ENCODE measurements at places on chromosomes 11 and 22.

DNA sequence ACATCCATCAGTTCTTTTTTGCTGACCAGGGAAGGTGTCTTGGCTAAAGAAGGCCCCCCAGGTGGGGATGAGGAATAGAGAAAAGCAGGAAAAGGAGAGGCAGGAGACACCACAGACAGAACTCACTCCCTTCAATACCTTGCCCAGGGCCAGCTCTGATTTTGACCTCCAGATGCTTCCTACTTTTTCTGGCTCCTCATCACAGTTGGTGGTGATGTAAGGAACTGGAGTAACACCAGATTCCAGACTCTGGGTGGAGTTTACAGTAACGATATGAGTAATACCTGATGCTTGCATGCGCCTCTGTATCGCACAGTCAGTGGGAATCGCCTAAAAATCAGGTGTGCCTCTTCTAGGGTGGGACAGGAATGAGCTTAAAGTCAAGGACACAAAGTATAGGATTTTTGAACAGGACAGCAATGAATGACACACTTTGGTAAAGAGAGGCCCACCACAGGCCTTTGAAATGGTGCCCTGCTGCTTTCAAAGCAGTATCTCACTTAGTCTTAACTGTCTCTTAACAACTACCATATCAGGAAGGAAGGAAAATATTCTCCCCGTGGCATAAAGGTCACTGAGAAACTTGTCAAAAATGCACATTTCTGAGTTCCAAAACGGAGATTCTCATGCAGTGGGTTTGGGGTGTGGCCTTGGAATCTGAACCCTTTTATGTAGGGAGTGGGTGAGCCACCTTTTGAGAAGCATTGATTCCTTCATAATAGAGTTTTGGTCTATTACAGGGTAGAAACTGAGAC is 140.8 kb downstream of the SNX19 start:
- DNase-seq = no peak

DNA sequence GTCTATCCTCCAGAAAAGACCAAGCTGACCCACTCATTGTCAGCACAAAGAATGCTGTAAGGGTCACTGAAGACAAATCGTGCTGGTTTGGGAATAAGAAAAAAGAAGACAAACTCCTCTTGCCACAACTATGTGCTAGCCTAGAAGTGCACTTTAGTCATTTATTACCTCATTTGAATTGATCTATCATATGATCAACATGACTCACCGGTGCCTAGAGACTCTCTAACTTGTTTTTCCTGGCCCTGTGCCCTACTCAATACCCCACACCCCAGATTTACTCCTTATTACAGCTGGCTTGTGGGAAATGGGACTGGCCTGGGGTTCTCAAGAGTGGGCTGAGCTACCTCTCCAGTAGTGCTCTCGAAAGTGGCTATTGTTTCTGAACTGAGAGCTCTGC is 35.9 kb upstream of the HORMAD2 start:
- no peak for DNase-seq

- DNase-seq = no peak
Measured at GRCh38 chr11:90344546-90344945, 121.7 kb upstream of the CHORDC1 start.

- no peak for DNase-seq
Measured at GRCh38 chr11:10410844-10411200, 44.2 kb upstream of the AMPD3 start.

- no peak for DNase-seq
Measured at GRCh38 chr11:108224911-108225786, 2.3 kb downstream of the ATM start.

GRCh38 chr22:38353701-38354100 is 36.5 kb upstream of the CSNK1E start:
- DNase-seq = no peak

DNA sequence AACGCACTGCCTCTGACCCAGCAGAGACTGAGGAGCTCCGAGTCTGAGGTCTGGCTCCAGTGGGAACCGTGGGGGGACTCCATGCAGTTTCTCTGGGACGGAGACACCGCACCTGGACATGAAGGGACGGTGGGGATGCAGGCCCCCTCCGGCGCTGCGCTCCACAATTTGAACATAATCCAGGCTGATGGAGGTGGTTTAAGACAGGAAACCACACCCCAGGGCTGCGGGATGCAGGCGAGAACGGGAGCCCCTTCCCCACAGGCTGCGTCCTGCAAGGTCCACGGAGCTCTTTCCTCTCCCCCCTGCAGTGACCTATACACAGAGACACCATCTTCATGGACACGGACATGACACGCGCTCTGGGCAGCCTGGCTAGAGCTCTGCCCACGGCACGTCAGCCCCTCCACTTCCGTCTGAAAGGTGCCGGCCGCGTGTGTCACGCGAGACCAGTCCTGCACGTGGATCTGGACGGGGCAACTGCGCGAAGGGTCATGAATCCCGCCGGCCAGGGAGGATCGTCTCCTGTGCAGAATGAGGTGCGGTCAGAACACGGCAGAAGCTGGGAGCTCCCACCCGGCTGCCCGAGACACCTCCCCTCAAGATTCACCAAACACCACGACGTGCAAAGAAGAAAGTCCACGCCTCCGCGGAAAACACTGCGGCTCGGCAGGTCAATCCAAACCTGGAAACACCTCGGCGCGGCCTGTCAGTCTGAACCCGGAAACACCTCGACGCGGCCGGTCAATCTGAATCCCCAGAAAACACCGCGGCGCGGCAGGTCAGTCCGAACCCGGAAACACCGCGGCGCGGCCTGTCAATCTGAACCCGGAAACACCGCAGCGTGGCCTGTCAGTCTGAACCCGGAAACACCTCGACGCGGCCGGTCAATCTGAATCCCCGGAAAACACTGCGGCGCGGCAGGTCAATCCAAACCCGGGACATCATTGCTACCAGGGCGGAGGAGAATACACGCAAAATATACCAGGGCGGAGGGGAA is 212.4 kb downstream of the BRD1 start:
- DNase-seq = no peak

GRCh38 chr22:50320116-50320515 is 6.7 kb downstream of the DENND6B start:
- DNase-seq = no peak

DNA sequence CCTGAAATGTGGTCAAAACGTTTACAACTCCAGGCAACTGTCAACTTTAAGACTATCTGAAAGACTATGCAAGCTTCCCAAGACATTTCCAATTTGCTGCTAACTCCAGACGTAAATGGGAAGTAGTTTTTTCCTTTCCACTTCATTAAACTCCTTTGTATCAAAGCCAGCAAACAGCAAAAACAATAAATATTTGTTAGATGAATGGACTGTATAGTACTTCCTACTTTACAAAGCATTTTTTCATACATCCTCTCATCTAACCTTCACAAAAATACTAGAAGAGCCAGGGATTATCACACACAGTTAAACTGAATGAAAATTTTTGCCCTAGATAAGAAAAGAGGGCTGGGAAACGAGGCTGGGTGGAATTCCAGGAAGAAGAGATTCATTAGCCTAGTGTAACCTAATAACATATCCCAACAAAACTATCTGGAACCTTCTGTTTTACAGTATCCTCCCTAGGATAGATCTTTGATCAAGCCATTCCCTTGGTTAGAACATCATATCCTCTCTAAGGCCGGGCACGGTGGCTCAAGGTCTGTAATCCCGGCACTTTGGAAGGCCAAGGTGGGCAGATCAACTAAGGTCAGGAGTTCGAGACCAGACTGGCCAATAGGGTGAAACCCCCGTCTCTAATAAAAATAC is 10.4 kb downstream of the NUP98 start:
- no peak for DNase-seq

DNA sequence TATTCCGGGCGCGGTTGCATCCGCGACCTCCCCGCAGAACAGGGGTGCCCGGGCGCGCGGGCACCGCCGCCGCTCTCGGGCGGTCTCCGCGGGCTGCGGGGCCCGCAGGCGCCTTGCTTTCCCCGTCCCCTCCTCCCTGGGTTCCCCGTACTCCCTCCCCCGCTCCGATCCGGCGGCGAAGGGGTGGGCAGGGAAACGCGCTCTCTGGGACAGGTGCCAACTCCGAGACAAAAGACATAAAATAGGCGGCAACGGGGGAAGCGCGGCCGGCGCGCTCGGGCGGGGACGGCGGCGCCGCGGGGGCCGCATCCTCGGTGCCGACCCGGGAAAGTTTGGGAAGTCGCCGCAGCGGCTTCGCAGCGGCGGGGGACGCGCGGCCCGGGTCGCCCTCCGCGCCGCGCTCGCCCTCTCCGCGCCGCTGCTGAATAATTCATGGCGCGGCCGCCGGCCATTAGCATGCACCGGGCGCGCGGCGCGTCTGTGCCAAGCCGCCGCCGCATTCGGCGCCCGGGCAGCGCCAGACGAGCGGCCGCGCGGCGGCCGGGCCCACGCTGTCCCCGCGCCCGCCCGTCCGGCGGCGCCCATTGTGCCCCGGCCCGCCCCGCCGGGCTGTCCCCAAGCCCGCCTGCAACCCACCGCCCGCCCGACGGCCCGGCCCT is 78.7 kb upstream of the PPARA start:
- peak; percentile 84 for DNase-seq

DNA sequence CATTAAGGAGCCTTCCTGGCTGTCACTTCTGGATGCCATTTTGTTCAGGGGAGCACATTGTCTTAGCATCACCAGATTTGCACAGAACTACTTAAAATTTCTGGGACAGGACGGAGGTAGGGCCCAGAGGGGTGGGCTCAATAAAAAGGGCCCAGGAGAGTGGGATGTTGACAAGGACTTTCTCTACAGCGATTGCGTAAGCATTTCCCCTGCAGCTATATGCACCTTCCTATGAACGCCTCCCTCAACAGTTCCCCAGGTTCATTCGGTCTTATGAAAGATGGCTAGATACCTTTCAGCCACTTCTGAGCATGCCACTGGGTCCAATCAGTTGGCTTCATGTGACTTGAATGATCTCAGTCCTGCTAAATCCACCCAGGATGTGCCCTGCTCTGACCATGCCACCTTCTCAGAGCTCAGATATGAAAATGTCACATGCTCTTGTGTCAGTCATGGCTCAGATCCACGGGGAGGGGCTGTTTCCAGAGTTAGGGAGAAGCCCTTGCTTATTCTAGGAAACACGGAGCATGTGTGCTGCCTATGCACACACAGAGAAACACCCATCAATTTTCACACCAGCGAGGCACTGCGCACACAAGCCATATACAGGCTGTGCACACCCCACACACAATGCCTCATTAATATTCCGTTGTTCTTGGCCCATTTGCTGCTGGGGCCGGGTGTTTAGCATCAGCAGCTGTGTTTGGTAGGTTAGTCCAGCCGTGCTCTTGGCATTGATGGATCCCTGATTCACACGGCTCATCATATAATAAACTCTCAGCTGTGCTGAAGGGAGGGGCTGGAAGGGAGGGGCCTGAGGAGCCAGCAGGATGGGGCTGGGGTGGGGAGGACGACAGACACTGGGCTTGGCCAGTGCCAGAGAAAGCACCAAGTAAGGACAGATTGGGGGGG is 52.5 kb upstream of the NNMT start:
- no peak for DNase-seq

DNA sequence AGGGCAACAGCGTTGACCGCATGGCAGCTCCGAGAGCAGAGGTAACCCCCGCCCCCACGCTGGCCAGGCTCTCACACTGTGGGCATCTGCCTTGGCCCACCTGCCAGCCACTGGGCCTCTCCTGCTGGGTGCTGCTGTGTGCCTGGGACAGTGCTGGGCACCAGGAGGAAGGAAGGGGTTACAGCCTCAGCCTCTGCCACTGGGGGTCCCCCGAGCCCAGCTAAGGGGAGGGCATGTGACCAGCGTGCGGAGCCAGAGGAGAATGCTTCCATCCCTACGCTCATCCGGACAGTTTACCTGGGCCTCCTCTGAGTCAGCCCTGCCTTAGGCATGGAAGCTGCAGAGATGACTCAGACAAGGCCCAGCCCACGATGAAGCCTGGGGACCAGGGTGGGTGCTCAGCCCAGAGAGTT is 10.9 kb downstream of the NCF4 start:
- DNase-seq = no peak

- no peak for DNase-seq
Measured at GRCh38 chr11:75759832-75760231, 8.7 kb upstream of the DGAT2 start.

GRCh38 chr11:47105974-47106373 is 70.7 kb downstream of the ARFGAP2 start:
- no peak for DNase-seq

- no peak for DNase-seq
Measured at GRCh38 chr22:44347549-44347948, 34.8 kb upstream of the SHISAL1 start.

DNA sequence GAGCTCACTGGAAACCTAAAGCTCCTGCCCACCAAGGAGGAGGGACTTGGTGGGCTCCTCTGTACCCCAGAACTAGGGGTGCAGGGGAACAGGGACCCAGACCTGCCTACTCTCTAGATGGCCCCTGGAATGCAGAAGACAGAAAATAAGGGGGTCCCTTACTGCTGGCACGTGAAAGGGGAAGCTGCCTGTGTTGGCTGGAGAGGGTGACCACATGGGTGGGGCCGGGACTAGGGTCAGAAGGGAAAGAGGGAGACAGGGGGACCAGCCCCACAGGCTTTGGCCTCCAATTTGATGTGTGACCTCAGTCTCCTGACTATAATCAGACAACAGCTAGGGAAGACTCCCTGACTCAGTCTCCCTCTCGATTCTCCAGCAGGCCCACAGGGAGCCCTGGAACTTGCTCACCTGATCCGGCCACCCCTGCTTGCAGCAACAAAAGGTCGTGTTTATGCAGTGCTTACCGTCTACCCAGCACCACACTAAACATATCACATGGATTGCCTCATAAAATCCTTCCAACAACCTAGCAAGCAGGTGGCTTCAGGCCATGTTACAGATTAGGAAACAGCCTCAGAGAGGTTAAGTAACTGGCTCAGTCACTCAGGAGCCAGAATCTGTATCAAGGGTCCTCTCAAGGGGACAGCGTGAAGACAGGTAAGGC is 10.2 kb downstream of the ARAP1 start:
- no peak for DNase-seq

- no peak for DNase-seq
Measured at GRCh38 chr11:125593114-125593820, 615 bp downstream of the STT3A start.

- DNase-seq = no peak
Measured at GRCh38 chr22:50602338-50602700, 1.7 kb downstream of the MAPK8IP2 start.

DNA sequence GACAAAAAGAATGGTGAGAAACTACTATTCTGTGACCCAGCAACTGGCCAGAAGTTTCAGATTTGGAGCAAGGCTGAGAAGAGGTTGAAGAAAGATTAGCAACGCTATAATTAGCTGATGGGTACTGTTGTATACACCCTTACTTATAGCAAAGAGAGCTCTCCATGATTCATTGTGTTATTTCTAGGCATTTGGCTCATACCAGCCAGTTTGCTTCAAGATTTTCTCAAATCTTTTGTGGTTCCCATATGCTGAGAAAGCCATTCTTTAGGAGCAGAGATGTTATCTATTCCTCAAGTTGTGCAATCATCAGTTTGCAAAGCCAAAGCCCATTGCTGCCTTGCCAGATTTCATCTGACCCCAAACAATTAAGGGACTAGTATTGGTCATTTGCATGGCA is 179.4 kb downstream of the ETS1 start:
- DNase-seq = no peak

GRCh38 chr11:1872267-1872985 is 19.3 kb downstream of the PRR33 start:
- DNase-seq = no peak

- peak; percentile 87 for DNase-seq
Measured at GRCh38 chr22:35257321-35258190, at the start of gene HMGXB4. TSS of gene HMGXB4 (plus strand) at chr22:35257493. CDS start at chr22:35262391, 4,898 bp downstream.

GRCh38 chr22:32794449-32795213 is 6.9 kb upstream of the TIMP3 start:
- no peak for DNase-seq

All from right renal cortex interstitium (tissue), 3 donors.